ENCODE measurements at places on chromosomes 2 and 18.

GRCh38 chr2:69789772-69790600, 39.5 kb upstream of the GMCL1 start:
- no peak for DNase-seq

GRCh38 chr2:197515315-197515738, 539 bp upstream of the MOB4 start:
- no peak for DNase-seq

DNA sequence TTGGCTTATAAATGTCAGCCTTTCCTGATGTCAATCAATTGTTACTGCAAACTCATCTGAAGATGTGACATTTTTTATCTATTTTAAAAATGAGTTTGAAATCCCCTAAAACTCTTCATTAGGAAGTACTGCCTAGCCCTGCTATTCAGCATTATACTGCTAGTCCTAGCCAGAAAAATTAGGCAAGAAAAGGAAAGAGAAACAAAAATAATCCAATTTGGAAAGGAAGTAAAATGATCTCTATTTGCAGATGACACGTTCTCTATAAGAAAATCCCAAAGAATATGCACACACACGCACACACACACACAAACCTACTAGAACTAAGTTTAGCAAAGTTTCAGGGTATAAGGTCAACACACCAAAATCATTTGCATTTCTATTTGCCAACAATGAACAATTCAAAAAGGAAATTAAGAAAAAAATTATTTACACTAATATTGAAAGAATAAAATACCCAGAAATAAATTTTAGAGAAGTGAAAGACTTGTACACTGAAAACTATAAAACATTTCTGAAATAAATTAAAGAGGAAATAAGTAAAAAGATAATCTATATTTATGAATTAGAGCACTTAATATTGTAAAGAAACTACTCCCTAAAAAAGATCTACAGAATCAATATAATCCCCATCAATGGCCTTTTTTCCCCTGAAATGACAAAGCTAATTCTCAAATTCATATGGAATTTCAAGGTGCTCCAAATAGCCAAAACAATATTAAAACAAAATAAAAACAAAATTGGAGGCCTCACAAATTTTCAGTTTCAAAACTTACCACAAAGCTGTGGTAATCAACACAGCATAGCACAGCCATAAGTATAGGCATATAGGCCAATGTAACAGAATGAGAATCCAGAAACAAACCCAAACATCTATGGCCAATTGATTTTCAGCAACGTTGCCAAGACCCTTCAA, 433.7 kb upstream of the TRIB2 start:
- no peak for DNase-seq

- no peak for DNase-seq
Observed at GRCh38 chr2:77161009-77161408, 361.2 kb downstream of the LRRTM4 start.

DNA sequence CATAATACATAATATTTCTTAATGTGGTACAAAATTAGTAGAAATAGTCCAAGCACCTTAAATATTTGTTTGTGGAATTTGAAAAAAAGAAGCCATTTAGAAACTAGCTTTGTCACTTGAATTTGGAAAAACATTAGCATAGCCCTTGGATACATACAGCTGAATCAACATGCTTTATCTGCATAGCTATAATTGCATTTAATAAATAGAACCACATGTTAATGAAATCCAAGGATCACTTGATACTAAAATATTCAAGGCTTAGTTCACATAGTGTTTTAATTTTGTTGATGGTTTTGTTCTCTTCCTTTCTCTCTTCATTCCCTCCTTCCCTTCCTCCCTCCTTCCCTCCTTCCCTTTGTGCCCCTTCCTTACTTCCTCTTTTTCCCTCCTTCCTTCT, 169.4 kb upstream of the NRXN1 start:
- no peak for DNase-seq
